ENCODE measurements at places on chromosomes 13 and 19. TPM values are rescaled to one million over a fixed set of nuclear protein-coding genes. Genes with fewer than 3 reads are reported as not detected.

GRCh38 chr19:22116760-22117159 is 64.5 kb downstream of the ZNF257 start:
- no peak for DNase-seq

DNA sequence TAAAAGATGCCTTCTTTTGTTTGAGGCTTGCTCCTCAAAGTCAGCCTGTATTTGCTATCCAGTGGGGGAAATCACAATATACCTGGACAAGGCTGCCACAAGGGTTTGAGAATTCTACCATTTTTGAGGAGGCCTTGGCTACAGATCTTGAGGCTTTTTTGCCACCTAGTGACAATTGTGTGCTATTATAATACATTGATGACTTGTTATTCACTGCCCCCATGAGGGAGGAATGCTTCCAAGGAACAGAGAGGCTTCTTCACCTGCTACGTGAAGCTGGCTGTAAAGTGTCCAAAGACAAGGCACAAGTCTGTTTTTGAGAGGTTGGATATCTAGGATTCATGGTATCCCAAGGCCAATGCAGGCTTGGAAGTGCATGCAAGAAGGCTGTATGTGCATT is 72.5 kb downstream of the ZNF708 start:
- DNase-seq, result no peak

GRCh38 chr13:100530671-100531213 is 57.8 kb downstream of the GGACT start:
- no peak for DNase-seq

DNA sequence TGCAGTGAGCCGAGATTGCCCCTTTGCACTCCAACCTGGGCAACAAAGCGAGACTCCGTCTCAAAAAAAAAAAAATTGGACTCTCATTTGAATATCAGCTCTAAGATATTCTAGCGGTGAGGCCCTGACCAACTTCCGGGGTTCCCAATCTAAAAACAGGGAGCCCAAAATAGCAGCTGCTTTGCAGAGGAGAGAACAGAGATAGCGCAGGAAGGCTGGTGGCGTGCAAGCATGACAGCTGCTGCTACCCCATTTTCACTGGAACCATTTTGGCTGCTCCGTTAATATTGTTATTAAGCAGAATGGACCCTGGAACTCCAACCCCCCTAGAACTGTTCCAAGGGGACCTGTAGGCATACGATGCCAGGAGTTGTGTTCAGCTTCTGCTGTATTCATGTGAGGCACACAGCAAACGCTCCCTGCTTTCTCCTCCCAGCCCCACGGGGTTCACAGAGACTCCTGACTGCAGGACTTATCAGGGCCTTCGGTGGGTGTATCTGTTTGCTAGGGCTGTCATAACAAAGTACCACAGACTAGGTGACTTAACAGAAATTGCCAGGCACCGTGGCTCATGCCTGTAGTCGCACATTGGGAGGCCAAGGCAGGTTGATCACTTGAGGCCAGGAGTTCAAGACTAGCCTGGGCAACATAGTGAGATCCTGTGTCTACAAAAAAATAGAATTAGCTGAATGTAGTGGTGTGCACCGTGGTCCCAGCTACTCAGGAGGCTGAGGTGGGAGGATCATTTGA is 11.5 kb downstream of the STXBP2 start:
- no peak for DNase-seq

Gene ARHGAP45
- 3.8 TPM for total RNA-seq

Gene PRR22
- 6.0 TPM for total RNA-seq

Gene AP1M1
- 53.9 TPM for total RNA-seq
